ENCODE measurements at places on chromosomes 1 and 21.

- no peak for DNase-seq
Measured at GRCh38 chr1:53722025-53722424, 16.9 kb downstream of the GLIS1 start.

DNA sequence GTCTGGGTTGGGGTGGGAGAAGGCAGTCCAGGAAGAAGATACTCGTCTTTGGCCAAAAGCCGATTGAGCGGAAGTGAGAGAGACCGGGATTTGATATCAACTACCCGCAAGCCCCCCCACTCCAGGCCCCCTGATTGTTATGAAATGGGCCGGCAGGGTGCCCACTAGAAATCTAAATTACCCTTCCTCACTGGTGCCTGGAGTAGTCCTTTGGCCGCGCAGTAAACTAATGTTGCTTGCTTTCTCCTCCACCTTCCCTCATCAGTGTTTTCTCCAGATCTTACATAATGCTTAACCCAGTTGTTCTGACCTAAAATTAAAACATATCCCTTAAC is 119.2 kb upstream of the BARHL2 start:
- no peak for DNase-seq

DNA sequence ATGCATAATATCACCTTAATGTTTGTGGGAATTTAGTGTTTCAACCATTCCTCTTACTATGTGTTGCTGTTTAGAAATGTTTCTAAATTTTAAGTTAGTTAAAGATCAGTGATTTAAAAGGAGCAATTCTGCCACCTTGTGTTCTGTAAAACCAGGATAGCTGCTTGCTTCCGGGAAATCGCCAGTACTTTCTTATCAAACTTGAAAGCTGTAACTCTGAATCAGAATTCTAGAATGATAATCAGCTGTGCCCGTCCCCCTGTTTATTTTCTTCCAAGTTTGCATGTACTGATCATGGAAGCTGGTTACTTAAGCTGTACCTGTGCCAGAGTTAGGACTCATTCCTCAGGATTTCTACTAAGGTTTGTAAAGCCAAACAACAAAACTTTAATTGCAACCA is 656.4 kb downstream of the LTN1 start:
- no peak for DNase-seq

DNA sequence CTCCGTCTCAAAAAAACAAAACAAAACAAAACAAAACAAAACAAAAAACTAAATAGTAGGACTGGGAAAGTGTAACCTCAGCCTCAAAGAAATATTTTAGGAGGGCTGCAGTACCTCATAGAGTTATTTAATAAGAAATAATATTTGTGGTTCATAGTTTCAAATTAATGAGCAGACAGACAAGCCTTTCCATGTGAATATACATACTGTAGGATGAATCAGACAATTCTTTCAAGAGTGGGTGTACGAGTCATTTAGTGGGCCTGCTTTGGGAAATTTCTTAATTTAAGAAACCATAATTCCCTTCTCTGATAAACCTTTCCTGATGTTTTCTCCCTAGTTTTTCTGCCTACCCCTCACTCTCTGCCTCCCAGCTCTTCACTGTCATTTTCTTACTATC is 52.5 kb downstream of the CDC14A start:
- no peak for DNase-seq

GRCh38 chr1:113048064-113048463 is 24.9 kb upstream of the LRIG2 start:
- DNase-seq = no peak

GRCh38 chr1:210291081-210291764 is 37.5 kb upstream of the HHAT start:
- no peak for DNase-seq

DNA sequence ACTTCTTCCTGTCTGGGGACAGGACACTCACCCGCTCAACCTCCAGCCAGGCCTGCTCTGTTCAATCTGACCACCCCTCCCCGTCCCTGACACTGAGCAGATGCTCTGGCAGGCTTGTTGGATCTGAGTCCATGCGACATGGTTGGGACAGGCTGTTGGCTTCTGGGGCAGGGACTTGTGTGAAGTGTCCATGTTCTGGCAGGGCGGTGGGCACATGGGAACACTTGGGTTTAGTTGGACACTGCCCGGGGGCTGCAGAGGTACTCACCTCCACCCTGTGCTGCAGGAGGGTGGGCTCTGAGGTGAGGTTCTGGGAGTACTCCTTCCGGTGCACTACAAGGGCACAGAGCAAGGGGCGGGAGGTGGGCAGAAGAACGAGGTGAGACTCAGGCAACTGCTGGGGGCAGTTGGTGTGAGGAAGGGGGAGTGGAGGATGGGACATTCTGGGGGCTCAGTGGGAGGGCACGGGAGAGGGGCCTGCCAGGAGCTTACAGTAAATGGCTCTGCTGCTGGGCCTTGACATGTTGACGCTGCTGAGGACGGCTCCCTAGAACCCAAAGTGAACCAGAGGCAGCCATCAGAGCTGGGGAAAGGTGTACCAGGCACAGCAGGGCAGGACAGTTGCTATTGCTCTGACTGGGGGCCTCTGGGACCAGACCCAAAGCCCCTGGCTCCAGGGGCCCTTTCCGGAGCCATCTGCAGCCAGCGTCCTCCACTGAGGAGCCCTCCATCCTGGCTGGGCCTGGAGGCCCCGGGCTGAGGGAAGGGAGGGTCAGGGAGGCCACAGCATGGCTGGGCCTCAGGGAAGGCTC is 2.3 kb downstream of the EPS8L3 start:
- DNase-seq = no peak

- DNase-seq = no peak
Measured at GRCh38 chr1:31881688-31882000, 56.5 kb downstream of the PTP4A2 start.

DNA sequence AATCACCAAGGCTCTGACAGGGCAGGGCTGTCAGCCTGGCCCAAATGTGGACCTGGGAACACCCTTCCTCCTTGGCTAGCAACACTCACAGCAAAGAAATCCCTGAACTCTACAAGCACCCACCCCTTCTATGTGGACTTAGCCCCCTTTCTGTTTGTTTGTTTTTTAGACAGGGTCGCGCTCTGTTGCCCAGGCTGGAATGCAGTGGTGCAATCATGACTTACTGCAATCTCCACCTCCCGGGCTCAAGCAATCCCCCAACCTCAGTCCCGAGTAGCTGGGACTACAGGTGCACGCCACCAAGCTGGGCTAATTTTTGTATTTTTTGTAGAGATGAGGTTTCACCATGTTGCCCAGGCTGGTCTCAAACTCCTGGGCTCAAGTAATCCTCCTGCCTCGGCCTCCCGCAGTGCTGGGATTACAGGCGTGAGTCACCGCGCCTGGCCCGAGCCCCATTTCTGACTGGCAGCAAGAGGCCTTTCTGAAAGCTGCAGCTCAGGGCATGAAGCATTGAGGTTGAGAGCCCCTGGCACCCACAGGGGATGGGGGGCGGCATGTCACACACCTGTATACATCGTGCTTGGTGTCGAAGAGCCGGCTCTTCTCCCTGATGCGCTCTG is 16.2 kb downstream of the RIPK4 start:
- no peak for DNase-seq

DNA sequence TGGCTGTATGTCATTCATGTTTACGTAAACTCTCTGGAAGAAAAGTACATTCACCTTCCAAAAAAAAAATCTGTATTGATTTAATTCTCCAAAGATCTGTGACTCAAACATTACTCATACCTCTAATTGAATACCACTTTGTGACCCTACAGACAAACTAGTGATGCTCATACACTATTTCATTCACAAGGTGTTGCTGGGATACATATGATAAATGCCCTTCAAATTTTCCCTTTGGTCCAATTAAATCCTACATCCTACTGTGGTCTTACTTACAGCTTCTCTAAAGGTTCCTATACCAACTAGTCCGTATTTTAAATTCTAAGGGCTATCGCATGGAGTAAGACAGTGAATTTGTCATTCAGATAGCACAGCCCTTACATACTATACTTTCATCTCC is 26.8 kb upstream of the CADM3 start:
- no peak for DNase-seq

DNA sequence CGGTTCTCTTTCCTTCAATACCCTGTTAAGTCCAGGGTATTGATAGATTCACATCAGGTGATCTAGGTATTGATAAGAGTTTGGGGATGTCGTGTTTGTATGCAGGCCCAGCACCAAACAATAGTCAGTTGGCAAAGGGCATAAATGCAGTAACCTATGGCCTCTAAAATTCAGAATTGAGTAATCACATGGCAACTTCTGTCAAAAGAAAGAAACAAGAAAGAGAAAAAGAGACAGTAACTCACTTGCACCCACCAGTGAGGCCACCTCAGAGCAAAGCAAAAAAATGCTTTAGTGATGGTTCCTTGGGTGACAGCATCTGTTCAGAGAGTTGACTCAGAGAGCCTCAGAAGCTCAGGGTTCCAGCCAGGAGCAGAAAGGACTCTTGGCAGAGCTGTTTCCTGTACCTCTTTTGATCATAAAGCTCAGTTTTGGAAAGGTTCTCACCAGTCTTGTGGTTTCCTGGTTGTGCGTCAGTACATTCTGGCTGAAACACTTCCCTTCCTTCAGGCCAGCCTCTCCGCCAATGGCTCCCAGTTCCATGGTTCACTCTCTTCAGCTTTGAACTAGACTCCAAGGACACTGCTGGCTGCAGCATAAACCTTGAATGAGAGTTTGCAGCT is 70.1 kb upstream of the GORAB start:
- no peak for DNase-seq

DNA sequence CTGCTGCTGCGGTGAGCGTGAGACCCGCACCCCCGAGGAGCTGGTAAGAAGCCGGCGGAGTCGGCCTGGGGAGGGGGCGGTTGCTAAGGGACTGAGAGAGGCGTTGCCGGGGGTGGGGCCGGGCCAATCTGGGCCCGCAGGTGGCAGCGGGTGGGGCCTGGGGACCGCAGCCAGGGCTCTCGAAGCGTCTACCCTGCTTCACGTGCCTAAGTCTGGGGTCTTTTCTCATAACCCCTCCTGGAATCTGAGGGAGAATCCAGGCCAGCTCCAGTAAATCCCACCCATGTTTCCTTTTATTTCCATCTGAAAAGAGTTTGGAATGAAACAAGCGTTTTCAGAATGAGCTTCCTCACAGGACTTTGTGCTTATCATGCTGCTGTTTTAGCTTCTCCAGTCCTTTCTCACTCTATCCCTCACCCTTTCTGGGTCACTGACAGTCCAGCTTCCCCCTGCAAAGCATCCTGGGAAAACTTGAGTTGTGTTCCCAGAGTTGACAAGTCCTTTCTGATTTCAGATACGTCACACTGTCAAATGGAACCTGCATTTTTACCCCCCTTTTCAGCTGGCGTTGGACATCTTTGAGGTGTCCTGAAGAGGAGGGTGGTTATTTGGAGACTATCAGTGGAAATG is 431 bp downstream of the CLCN6 start:
- DNase-seq = no peak

DNA sequence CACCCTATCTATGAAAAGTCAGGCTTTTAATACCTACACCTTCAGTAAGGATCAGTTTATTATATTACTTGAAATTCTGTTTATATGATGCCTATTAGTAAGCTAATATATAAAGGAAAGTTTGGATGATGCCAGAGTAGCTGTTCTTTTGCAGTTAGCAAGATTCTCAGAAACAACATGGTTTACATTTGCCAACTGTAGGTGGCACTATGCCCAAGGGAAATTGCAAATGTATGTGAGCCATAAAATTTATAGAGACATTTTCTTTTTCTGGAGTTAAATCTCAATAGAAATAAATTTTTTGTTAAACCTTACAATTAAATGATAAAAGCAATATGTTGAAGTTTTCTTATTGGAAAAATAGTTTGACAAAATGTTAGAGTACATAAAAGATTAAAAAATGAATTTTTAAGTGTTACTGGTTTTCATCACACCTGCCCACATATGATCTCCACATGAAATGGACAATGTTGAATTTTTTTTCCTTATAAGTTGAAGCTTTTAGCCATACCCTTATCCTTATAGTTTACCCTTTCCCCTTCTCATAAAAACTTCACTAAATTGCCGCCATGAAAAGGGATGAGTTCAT is 32.1 kb upstream of the EPHX4 start:
- no peak for DNase-seq

DNA sequence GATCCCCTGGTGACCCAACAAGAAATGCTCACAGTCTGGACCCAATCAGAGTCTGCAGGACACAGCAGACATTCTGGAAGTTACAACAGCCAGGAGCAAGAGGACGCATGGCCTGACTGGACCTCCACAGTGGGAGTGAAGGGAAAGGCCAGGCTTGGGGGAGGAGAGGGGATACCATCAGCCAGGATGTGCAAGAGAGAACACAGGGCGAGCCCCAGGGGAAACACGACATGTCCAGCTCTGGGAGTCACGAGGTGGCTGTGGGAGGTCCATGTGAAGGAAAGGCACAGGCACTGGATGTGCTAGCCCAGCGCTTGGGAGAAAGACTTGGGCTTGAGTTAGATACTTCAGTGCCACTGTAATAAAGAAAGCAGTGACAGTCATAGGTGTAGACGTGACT is 87.3 kb downstream of the HSF2BP start:
- no peak for DNase-seq

- DNase-seq = no peak
Measured at GRCh38 chr1:66712839-66713238, 39.4 kb upstream of the DYNLT5 start.

GRCh38 chr1:215603319-215603718 is 36.2 kb downstream of the KCTD3 start:
- DNase-seq = no peak

- no peak for DNase-seq
Measured at GRCh38 chr1:219757890-219758289, 145.0 kb upstream of the ZC3H11B start.

DNA sequence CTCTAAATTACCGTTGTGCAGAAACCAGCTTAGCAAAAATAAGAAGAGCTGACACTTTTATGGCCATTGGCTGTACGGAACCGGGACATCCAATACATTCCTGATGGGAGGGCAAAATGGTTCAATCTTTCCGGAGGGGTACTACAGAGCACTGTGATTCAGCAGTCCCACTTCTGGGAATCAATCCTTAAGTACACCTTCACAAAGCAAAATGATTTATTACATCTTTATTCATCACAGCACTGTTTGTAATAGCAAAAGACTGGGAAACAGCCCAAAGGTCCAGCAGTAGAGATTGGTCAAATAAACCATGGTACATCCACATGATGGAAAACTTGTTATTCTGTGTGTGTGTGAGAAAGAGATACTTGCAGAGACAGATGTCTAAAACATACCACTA is 9.7 kb downstream of the GNG12 start:
- DNase-seq = no peak

- no peak for DNase-seq
Measured at GRCh38 chr1:175861626-175862367, 118.4 kb upstream of the TNR start.

All from SIG-M5 (cell line).